ENCODE measurements at places on chromosomes 5 and 9.

DNA sequence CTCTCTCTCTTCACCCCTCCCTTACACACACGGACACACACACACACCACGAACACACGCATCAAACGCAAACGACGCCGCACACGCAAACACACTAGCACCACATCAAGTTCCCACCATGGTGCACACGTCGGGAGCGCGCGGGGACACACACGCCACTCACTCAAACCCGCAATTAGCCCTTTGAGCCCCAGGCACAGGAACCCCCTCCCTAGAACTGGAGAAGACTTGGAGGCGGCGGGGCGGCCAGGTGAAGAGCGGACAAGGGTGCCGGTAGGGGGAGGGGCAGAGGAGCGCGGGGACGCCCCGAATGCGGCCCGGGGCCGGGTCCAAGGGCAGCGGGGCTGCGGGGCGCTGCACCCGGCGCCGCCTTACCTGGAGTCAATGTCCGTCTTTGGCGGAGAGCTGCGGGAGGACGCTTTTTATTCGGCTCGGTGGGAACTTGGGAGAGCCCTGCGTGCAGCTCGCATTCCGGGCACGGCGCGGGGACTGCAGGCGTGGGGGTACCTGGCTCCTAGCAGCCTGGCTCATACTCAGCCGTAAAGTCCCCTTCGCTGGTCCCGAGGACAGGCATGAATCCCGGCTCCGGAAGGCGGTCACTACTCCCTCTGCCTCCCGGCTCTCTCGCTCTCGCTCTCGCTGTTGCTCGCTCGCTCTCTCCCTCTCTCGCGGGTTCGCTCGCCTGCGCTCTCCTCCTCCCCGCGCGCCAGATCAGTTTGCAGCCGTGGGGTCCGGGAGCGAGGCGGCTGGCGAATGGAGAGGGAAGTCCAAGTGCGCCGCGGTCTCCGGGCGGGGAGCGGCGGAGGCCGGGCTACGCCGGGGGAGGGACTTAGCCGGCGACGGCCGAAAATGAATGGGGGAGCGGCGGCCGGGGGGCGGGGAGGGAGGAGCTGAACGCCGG lies at the start of gene BRINP1:
BRINP1 (minus strand) TSS at position 755 of the 901 bp plus-strand sequence. CDS start 56,080 bp downstream, outside the sequence.
- DNase-seq: no peak

- no peak for DNase-seq
These were observed 63.9 kb upstream of the CCDC180 start for GRCh38 chr9:97243606-97244005.

DNA sequence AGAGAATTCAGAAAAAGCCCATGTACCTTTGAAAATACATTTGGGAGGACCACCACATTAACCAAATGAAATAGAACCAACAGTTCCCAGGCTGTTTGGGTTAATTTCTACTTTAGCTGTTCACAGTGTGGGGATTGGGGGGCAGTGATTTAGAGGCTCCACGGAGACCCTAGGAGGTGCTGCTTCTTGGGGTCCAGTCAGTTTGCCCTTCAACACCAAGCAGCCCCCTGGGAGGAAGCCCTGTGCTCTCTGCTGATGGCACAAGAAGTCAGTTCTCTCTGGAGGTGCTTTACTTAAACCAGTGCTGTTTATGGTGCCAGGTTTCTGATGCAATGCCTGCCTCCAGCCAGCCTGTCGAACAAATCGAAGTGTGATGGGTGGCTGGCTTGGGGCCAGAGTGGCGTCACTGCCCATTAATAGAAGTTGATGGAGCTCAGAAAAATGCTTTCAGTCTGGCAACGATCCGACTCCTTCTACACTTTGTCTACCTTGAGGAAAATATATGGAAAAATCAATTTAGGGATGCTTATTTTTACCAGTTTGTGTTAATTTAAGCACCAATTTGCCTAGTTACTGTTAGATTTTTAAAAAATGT lies 134.0 kb downstream of the SNX18 start:
- DNase-seq: no peak

GRCh38 chr9:124320062-124320973 lies 62.6 kb downstream of the NEK6 start:
- DNase-seq: no peak

DNA sequence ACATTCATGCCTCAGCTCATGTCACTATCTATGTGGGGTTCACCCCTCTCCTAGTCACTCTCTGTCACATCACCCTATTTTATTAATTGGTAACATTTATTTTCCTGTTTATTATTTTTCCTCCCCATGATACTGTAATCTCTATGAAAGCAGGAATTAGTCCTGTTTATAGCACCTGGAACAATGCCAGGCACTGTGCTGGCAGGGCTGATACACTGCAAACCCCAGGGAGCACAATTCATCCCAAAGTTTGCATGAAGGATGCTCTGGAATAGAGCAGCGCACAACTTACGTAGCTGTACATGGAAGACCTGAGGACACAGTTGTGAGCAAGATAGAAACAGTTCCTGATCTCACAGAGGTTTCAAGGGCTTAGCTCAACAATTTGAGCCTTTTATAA lies 103.2 kb downstream of the NSG2 start:
- DNase-seq: no peak

- DNase-seq: peak; percentile 24
These were observed 14.9 kb downstream of the TRIM7 start for GRCh38 chr5:181189962-181190710.

DNA sequence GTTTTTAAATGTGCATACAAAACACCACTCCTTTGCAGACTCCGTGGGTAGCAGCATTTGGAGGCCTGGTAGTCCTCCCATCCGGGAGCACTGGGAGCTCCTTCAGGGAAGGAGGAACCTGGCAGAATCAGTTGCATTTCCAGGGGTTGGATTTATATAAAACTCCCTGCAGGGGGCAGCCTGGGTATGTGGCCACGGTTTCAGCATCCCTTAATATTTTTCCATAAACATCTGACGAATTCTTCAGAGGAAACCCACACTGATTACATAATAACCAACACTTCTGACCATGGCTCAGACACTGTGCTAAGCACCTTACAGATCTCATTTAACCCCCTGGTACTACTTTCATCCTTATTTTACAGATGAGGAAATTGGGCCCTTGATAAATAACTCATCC lies 6.1 kb upstream of the AFAP1L1 start:
- DNase-seq: no peak

GRCh38 chr9:120264528-120264927 lies 315.4 kb downstream of the CDK5RAP2 start:
- no peak for DNase-seq

- DNase-seq: no peak
These were observed 294.8 kb upstream of the PTGER4 start for GRCh38 chr5:40384782-40385390.

GRCh38 chr9:68500457-68501381 lies 40.0 kb downstream of the TMEM252 start:
- DNase-seq: no peak

DNA sequence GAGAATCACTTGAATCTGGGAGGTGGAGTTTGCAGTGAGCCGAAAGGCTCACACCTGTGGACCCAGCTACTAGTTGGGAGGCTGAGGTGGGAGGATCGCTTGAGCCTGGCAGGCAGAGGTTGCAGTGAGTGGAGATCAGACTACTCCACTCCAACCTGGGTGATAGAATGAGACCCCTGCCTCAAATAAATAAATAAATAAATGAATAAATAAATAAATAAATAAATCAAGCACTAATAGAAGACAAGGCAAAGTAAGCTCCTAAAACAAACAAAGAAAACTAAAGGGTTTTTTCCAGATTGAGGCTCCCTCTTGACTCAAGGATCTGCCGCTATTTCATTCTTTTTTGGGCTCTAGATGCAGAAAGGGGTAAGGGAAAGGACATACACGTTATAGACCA lies 34.7 kb upstream of the CLINT1 start:
- no peak for DNase-seq

DNA sequence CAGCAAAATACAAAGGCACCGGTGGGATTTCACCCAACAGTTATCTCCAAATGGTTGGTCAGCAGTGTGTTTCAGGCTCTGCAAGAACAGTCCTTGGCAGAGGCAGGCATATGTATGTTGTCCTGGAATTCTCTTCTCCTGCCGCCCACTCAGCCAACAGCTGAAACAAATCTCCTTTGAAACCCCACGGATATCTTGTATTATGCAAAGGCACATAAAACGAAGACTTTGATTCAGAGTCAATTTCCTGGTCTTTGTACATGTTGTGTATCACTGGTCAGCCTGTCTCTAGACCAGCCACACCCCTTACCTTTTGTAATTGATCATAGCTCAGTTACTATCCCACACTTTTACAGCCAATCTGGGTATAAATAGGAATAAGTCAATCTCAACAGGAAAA lies 29.2 kb downstream of the FREM1 start:
- DNase-seq: no peak

DNA sequence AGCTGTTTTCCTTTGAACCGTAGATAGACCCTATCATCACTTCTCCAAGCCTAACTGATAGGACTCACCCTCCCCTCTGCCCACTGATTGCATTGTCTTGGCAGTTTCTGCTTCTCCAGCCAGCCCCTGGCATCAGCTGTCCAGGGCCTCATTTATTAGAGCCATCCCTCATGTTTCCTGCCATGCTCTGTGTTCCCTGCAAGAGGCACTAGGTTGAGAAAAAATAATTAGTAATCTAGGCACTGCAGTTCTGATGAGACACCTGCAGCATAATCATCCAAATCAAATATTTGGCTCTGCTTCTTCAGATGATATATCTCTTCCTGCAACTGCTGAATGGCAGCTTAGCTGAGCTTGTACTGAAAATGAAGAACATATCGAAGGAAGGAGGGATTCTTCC lies 303.0 kb upstream of the TLE4 start:
- DNase-seq: no peak

DNA sequence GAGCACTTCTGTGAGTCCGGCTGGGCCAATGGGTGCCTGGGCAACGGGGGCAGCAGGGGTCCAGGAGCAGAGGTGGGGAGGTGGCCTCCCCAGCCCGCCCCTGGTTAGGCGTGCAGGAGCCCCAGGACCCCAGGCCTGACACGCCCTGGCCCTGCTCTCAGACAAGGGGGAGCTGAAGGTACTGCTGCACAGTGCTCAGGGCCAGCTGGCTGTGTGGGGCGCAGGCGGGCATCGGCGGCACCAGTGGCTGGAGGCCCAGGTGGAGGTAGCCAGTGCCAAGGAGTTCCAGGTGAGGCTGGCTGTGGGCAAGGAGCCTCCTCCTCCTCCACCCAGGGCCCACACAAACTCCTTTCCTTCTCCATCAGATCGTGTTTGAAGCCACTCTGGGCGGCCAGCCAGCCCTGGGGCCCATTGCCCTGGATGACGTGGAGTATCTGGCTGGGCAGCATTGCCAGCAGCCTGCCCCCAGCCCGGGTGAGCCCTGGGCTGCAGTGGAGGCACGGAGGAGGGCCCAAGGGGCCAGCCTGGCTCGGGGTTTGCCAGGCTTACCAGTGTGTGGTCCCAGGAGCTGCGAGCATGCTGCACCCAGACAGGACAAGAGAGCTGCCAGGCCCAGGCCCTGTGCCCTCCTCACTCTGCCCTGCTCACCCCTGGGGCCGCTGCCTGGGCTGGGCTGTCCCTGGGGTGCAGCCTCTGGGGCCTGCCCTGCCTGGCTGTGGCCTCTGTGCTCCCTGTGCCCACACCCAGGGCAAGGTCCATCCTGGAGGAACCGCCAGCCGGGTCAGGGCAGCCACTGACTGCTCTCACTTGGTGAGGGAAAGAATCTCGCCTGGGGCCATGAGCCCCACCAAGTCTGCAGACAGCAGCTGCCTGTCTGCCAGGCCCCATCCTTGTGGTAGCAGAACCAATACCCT lies 7.0 kb downstream of the MAMDC4 start:
- DNase-seq: no peak

DNA sequence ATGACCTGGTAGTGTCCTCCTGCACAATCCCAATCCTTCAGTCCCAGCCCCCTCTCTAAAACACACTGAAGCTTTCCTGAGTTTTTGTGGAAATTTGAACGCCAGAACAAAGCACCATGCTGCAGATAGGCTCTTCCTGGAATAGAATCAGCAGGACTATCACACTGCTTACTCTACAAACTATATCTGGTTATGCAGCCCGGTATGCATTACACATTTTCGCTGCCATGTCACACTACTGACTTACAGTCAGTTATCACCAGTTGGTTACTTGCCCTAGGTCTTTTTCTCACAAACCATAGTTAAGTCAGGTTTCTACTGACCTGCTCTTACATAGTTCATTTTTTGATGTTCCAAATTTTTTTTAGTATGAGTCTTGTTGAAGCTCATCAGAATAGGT lies 24.9 kb downstream of the PLCXD3 start:
- no peak for DNase-seq

GRCh38 chr5:103066326-103066725 lies 53.6 kb downstream of the GIN1 start:
- DNase-seq: no peak

DNA sequence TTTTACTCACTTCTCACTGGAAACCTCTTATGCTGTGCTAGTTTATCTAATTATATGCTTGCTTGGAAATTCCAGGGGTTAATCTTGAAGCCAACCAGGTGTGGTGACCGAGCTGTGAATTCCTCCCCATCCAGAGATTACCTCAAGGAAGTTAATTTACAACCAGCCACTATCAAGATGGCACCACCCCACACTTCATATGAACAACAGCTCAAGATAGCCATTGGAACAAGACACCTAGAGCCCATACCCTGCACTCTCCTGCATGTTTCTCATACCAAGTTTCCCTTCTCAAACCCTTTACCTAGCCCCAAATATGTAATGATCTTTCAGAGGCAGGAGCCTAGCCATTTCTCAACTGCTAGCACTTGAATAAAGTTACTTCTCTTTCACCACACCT lies 2156.9 kb upstream of the C9orf72 start:
- DNase-seq: no peak
